Umbilical cord (tissue), 2 donors: ENCODE measurements at places on chromosomes 2 and 18. TPM values are rescaled to one million over a fixed set of nuclear protein-coding genes. Genes with fewer than 3 reads are reported as not detected.

DNA sequence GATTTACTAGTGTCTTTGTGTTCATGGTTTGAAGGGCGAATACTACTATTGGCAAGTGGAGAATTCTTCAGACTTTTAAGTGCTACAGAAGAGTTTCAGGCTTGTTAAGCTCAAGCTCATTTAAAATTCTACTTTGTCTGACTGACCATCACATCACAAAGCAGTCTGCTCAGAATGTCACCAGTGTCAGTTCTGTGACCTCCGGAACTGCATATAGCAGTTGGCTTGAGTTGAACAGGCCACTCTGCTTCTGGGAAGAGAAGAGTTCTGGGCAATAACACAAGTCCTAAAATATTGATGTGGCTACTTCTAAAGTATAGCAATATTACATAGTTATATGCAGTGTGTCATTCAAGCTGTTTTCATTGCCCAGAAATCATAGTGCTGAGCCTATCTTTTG lies 245.0 kb upstream of the BOD1L2 start:
- no peak for DNase-seq

GRCh38 chr2:8238521-8239230 lies 443.2 kb upstream of the ID2 start:
- DNase-seq, result no peak

DNA sequence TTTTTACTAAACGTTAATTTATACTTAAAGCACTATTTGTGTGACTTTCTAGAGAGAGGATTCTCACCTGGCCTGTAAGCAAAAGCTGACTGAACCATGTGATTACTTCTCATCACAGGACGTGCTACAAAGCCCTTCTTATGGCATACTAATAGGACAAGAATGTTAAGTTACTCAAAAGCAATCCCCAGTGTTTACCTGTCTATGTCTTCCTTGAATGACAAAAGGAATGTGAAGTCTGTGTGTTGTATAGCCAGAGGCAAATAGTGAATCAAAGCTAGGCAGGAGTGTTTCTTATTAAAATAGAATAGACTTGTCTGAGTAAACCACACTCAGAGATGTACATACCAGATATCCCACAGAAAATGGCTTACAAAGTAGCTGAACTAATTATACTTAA lies 1465.5 kb downstream of the SUCLG1 start:
- DNase-seq, result peak; percentile 71

DNA sequence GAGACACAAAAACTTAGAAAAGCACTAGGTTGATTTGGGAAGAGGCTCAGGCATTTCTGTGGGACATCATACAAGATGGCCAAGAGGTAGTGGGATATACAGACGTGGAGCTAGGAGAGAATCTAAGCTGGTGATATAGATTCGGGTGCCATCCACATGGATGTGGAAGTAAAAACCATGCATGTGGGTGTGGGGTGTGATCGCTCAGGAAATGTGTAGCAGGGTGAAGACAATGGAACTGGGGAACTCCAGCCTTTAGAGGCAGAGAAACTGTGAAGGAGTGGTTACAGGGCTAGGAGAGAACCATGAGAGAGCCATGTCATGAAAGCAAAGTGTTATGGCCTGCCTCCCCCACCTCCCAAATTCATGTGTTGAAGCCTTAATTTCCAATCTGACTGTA lies 43.0 kb upstream of the CTLA4 start:
- DNase-seq, result no peak

GKN1 gene
- total RNA-seq, result not detected

DNA sequence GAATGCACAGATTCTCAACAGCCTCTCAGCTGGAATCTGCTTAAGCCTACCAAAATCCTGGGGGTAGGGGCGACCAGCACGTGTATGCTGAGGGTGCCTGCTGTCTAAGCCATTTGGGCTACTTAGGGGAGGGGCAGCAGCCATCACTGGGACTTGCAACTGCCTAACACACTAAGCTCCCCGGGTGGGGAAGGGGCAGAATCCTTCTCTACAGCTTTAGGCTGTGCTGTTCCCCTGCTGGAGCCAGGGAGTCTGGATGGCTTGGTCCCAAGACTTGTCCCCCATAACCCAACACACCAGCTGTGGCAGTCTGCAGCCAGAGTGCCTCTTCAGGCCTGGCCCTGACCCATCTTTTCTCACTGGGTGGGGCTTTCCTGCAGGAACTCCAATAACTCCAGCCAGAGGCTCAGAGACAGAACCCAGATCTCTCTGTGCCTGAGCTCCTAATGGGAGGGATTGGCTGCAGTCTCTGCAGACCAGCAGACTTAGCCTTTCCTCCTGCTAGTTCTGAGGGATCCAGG lies 305.4 kb upstream of the RND3 start:
- DNase-seq, result no peak

C1D gene
- 71.7 TPM for total RNA-seq

- no peak for DNase-seq
These were observed 420 bp downstream of the PIGN start for GRCh38 chr18:62186499-62186773.

FOXD4L1 gene
- 0.96 TPM for total RNA-seq

ANTXR1 gene
- 137 TPM for total RNA-seq
